ENCODE measurements at places on chromosomes 5 and 9.

- DNase-seq: no peak
Observed at GRCh38 chr5:169970339-169970738, 10.0 kb downstream of the INSYN2B start.

DNA sequence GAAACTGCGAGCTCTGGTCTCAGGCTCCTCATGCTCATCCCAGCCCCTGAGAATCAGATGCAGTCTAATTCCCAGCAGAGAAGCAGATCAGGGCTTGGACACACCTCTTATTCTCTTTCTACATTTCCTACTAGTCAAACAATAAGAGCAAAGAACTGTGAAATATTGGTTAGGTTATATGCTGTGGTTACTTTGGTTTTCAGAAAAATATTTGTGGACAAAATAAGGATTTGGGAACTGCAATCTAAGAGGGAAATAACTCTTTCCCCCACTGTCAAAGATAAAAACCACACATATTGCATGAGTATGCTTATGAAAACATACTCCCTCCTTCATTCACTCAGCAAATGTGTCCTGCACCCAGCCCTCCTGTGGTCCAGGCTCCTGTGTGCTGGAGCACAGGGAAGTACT is 164.5 kb upstream of the S1PR3 start:
- no peak for DNase-seq

- DNase-seq: no peak
Observed at GRCh38 chr5:103918668-103919367, 356.2 kb upstream of the NUDT12 start.

DNA sequence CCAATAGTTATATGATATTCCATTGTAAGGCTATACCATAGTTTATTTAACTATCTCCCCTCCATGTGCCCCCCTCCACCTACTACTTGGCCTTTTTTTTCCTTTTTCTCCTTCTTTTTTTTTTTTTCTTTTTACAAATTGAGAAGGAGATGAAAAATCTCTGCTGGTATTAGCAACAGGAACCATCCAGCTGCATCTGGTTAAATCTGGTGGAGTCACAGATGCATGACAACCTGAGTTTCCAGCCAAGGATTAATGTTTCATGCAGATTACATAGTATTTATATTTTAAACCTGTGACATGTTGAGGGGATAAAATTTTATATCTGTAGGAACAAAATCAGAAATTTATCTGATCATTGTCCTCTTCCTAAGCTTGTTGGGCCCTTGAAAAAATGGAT is 128.5 kb upstream of the IQGAP2 start:
- DNase-seq: no peak

DNA sequence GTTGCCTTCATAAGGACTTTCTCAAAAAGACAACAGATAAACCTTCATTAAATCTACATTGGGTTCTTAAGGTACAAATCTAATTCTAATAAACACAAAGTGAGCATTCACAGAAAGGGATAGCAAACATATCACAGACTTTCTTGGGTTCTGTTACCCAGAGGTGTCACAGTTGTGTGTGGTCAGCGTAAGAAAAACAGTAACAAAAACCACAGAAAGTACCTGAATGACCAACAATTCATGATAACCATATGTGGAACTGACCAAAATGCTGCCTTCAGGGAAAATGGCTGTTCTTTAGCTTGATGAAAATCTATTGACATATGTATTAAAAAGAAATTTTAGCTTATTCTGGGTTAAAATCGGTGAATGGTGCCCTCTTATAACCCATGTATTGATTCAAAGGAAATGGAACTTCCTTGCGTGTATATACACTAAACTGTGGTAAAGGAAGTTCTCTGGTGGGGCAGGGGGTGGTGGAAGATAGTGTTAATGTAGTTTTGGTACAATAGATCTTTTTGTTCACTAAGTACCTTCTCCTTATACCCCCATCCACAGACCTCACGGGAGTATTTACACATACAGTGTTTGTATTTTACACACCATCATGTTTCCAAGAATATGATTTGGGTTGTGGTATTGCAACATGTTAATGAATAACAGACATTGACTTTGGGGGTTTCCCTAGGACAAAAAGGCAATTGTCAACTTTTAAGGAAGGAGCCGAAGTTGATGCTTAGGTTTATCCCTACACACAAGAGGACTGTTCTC is 152.5 kb downstream of the APBA1 start:
- DNase-seq: no peak

DNA sequence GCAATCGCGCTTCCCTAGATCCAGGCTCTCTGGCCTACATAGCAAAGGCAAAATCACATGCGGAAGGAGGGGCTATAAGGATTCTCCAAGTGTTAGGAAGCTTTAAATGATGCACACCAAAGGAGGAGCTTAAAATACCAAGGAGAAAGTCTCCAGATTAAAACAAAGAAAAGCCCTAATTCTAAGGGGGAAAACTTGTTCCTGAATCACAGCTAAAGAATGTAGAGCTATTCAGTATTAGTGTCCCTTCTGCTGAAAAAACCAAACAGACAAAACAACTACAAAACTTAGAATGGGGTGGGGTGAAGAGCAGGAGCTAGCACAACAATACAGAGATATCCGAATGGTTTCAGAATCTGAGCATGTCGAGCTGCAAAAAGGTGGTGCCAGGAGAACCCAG is 213.7 kb downstream of the DCP2 start:
- DNase-seq: no peak

- DNase-seq: no peak
Observed at GRCh38 chr5:127041571-127041970, 11.2 kb upstream of the MARCHF3 start.

GRCh38 chr9:119453490-119453911 is 84.3 kb upstream of the BRINP1 start:
- DNase-seq: no peak

DNA sequence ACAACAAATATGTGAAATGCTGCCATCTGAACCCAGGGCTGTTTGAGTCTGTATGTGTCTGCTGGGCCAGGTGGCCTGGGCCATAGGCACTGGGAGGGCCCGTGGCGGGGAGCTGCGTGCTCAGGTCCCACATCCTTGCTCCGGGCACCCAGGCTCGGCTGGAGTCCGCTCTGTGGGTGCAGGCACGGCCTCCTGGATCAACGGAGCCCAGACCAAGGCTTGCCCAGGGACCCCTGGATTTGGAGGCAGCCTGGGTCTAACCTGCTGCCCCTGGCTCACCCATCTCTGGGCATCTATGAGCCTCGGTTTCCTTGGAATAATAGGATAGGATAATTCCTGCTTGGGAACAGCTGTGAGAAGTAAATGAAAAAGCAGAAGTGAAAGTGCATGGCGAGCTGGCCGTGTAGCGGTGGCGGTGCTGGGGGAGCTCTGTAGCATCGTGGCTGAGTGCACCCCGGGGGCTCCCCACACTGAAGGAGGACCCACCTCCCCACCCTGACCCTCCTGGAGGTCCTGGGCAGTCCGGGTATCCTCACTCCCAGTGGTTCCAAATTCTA is 1.2 kb downstream of the CDHR2 start:
- DNase-seq: no peak

- no peak for DNase-seq
Observed at GRCh38 chr9:99092643-99093491, 12.0 kb upstream of the TGFBR1 start.

GRCh38 chr5:33857037-33857436 is 34.8 kb downstream of the ADAMTS12 start:
- DNase-seq: no peak

DNA sequence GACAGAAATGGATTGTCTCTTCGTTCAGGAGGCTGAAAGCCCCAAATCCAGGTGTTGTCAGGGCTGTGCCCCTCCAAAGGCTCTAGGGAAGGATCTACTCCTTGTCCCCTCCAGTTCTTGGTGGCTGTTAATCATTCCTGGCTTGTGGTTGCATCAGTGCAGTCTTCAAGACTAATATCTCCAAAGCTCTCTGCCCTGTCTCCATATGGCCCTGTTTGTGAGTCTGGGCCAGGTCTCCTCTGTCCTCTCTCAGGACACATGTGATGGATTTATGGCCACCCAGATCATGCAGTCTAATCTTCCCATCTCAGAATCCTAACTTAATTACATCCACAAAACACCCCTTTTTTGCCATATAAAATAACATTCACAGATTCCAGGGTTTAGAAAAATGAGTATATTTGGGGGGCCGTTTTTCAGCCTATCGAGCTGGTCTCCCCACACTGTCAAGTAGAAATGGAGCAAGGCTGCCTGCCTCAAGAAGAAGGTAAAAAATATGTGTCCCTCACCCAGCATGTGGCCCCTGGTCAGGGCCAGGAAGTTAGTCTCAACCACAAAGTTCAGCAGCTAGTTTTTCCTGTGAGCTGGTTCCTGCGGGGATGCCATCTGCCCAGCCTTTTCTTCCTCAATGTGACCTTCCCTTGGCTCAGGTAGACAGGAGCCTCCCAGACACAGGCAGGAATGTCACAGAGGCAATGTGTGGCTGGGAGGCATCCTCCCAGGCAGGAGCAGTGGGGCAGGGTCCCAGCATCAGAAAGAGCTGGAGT is 509.4 kb downstream of the IRX1 start:
- no peak for DNase-seq

Data from stimulated activated CD8-positive, alpha-beta memory T cell treated with anti-CD3 and anti-CD28 coated beads, Interleukin-7, amount 100 ng/mL, for 48 hours (primary cell).